ENCODE measurements at places on chromosomes 16 and 17. TPM values are rescaled to one million over a fixed set of nuclear protein-coding genes. Genes with fewer than 3 reads are reported as not detected.

Gene HOXB4
- 3.0 TPM for total RNA-seq

Gene NHLRC4
- total RNA-seq, result 0.59 TPM

Gene AOC3
- total RNA-seq, result 5.0 TPM

Gene SEZ6
- total RNA-seq, result not detected

Gene KRT12
- not detected for total RNA-seq

Gene SALL1
- total RNA-seq, result not detected

Gene SUPT4H1
- 105 TPM for total RNA-seq

Gene HBA1
- total RNA-seq, result not detected

Gene SPATA22
- total RNA-seq, result not detected

Gene TRPV3
- 1.9 TPM for total RNA-seq

Gene CD68
- total RNA-seq, result 12.7 TPM

Gene TBC1D3G
- total RNA-seq, result not detected

Gene RPGRIP1L
- total RNA-seq, result 6.3 TPM

Gene GALR2
- 6.2 TPM for total RNA-seq

Gene CA7
- not detected for total RNA-seq

Gene CDT1
- total RNA-seq, result 145 TPM

Gene SEZ6L2
- 1.3 TPM for total RNA-seq

Gene EVI2A
- total RNA-seq, result 16.3 TPM

Gene HCRT
- not detected for total RNA-seq

Gene SPNS2
- 0.16 TPM for total RNA-seq

Gene TANC2
- 7.9 TPM for total RNA-seq

Gene CRHR1
- total RNA-seq, result not detected

Gene CTF1
- total RNA-seq, result 0.29 TPM

Gene SEPTIN1
- 161 TPM for total RNA-seq

Gene FBF1
- total RNA-seq, result 20.6 TPM

Gene VMO1
- 0.50 TPM for total RNA-seq

Gene IL21R
- total RNA-seq, result 106 TPM

Gene OR3A3
- total RNA-seq, result not detected

Gene TBC1D3I
- 0.52 TPM for total RNA-seq

Gene DNAI2
- 0.31 TPM for total RNA-seq

Gene HSD17B2
- not detected for total RNA-seq

Gene FN3K
- total RNA-seq, result 3.5 TPM

Gene PPP1R27
- total RNA-seq, result not detected

Gene TEFM
- 12.1 TPM for total RNA-seq

Gene KRT24
- not detected for total RNA-seq

Gene GLP2R
- total RNA-seq, result not detected

Gene NLRC5
- total RNA-seq, result 231 TPM

Gene PRKCB
- total RNA-seq, result 89.9 TPM

Gene ERI2
- 19.6 TPM for total RNA-seq

Data from activated naive CD4-positive, alpha-beta T cell treated with anti-CD3 and anti-CD28 coated beads, Interleukin-2, amount 50 U/mL, for 72 hours (primary cell).